ENCODE measurements at places on chromosomes 7 and 10. TPM values are rescaled to one million over a fixed set of nuclear protein-coding genes. Genes with fewer than 3 reads are reported as not detected.

AKR1C4 gene
- not detected for polyA plus RNA-seq

RARRES2 gene
- polyA plus RNA-seq: 5.7 TPM

ACTR3C gene
- polyA plus RNA-seq: 2.4 TPM

COL13A1 gene
- polyA plus RNA-seq: 95.2 TPM

KLF14 gene
- not detected for polyA plus RNA-seq

RSPH10B2 gene
- not detected for polyA plus RNA-seq

ZNF467 gene
- polyA plus RNA-seq: 27.7 TPM

- no peak overlapping the region for H3K27ac ChIP-seq
- peaks cover 57% of the 10 kb centered on the region for H3K36me3 ChIP-seq
- no peak overlapping the region for H3K4me3 ChIP-seq
- H3K27me3 ChIP-seq: no peaks in the 10 kb centered on the region
Measured at GRCh38 chr7:151351027-151351426, 9.4 kb downstream of the NUB1 start.

- H3K4me1 ChIP-seq: no peaks in the 10 kb centered on the region
- no peaks in the 10 kb centered on the region for H3K27me3 ChIP-seq
- no peak overlapping the region for H3K27ac ChIP-seq
- no peak for DNase-seq
- H3K36me3 ChIP-seq: peaks cover 39% of the 10 kb centered on the region
Measured at GRCh38 chr7:158917818-158918217, 61.5 kb downstream of the DYNC2I1 start.

DNA sequence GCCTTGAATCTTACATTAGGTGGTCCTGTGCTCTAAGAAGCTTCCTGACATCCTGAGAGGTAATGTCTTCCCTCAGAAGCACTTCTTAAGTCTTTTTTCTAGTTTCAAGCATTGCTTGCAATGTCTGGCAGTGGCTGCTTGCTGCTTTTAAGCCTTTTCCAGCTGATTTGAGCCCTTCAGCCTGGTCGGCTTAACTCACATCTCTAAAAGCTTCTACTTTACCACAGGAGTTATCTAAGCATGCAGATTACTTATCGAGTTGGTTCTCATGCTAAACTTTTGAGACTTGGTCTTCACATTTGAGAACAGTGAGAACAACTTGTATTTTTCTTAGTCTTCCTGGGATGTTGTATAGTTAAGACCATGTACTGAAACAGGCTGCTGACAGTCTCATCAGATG is 3.9 kb downstream of the LRMDA start:
- no peak overlapping the region for H3K4me3 ChIP-seq
- H3K27me3 ChIP-seq: peaks cover 26% of the 10 kb centered on the region
- peaks cover 30% of the 10 kb centered on the region for H3K4me1 ChIP-seq
- no peak for DNase-seq
- no peak overlapping the region for H3K27ac ChIP-seq

DNA sequence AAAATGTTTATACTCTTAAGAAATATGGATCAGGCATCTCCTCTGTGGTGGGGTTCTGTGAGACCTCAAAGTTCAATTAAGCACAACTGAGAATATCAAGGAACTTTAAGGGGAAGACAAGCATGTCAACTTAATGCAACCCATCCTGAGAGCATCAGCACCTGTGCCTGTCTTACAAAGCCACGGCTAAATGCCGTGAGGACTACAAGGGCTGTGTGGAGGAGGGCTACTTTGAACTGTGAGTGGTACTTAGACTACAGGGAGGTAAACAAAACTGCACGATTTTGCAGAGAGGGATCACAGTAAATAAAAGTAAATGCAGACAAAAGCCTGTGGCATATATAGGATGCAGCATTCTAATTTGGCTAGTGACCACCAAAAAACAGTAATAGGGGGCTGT is 139.1 kb downstream of the ATE1 start:
- no peak overlapping the region for H3K4me3 ChIP-seq
- H3K27ac ChIP-seq: no peak overlapping the region
- no peaks in the 10 kb centered on the region for H3K27me3 ChIP-seq
- DNase-seq: no peak
- no peaks in the 10 kb centered on the region for H3K4me1 ChIP-seq
- peaks cover 7% of the 10 kb centered on the region for H3K36me3 ChIP-seq

GRCh38 chr10:106278383-106278782 is 886.1 kb downstream of the SORCS1 start:
- H3K4me3 ChIP-seq: no peak overlapping the region
- DNase-seq: peak; percentile 10
- no peaks in the 10 kb centered on the region for H3K4me1 ChIP-seq
- no peaks in the 10 kb centered on the region for H3K36me3 ChIP-seq

- DNase-seq: peak; percentile 23
- no peak overlapping the region for H3K4me3 ChIP-seq
- H3K27ac ChIP-seq: no peak overlapping the region
- peaks cover 26% of the 10 kb centered on the region for H3K4me1 ChIP-seq
Measured at GRCh38 chr7:22565315-22565811, 65.4 kb upstream of the STEAP1B start.

DNA sequence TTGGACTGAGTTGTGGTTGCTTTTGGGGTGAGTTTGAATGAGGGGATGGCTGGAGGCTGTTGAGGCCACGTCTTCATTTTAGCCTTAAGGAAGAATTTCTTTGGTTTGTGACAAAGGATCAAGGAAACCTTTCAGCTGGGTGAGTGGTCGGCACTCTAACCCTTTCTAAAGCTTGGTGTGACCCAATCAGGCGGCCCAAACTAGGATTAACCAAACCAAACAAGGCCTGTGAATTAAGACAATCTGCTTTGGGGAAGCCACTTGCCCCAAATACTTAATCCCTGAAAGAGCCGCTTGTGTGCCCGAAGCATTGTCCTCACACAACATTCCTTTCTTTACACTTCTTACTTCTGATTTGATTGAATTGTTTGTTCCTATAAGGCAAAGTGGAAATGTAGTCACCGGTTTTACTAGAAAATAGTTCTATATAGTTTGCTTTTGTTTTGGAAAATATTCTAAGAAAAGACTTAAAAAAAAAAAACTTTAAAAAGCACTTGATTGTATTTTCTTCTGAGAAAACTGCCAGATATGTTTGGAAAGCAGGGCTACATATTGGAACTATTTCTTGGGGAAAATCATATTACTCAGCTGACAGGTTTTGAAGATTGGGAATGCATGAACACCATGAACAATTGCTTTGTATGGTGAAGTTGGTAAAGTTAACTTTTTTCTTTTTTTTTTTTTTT is 272.4 kb upstream of the BMPER start:
- no peaks in the 10 kb centered on the region for H3K4me1 ChIP-seq
- H3K36me3 ChIP-seq: no peaks in the 10 kb centered on the region
- DNase-seq: no peak
- no peak overlapping the region for H3K4me3 ChIP-seq
- no peaks in the 10 kb centered on the region for H3K27me3 ChIP-seq

- no peaks in the 10 kb centered on the region for H3K4me1 ChIP-seq
- peak; percentile 20 for DNase-seq
- H3K36me3 ChIP-seq: no peaks in the 10 kb centered on the region
- no peak overlapping the region for H3K4me3 ChIP-seq
Measured at GRCh38 chr7:16905300-16906044, 23.7 kb upstream of the AGR3 start.

GRCh38 chr7:835485-836401 is 3.5 kb downstream of the SUN1 start:
- DNase-seq: no peak
- H3K4me3 ChIP-seq: no peak overlapping the region
- H3K36me3 ChIP-seq: peaks cover 8% of the 10 kb centered on the region
- peak overlapping the region; percentile 24 for H3K27ac ChIP-seq
- H3K27me3 ChIP-seq: no peaks in the 10 kb centered on the region

DNA sequence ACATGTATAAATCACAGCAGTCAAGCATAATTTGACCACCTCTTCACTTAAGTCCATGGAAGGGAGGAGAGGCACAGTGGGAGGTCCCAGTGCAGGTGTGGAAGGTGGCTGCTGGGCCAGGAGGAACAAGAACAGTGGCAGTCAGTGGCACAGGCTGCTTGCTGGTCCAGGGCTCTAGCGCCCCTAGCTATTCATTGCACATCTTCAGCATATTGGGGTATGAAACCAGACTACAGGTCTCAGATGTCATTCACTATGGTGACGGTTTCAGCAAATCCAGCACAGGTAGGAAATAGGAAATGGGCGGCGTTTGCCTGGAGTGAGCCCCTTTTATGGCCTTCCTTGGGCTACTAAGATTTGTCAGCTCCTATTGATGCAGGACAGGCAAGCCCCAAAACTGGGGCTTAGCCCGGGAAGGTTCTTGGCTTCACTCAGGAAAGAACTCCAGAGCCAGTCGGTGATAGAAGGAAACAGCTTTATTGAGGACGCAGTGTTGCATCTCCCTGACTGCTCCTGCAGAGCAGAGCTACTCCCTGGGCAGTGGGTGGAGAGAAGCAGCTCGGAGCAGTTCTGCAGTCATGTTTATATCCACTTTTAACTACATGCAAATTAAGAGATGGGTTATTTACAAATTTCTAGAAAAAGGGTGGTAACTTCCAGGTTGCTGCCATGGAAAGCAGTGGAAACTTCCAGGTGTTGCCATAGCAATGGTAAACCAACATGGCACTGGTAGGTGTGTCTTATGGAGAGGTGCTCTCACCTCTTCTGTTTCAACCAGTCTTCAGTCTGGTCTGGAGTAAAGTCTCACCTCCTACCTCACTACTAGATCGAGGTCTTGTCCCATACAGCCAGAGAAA is 608.8 kb downstream of the PARD3 start:
- H3K4me3 ChIP-seq: no peak overlapping the region
- no peak overlapping the region for H3K27ac ChIP-seq
- H3K4me1 ChIP-seq: peaks cover 5% of the 10 kb centered on the region
- no peak for DNase-seq

- H3K36me3 ChIP-seq: no peaks in the 10 kb centered on the region
- no peak overlapping the region for H3K4me3 ChIP-seq
- DNase-seq: no peak
- peaks cover 6% of the 10 kb centered on the region for H3K4me1 ChIP-seq
Measured at GRCh38 chr10:91010952-91011351, 90.1 kb upstream of the ANKRD1 start.

GRCh38 chr7:1679326-1679965 is 9.4 kb downstream of the ELFN1 start:
- no peaks in the 10 kb centered on the region for H3K4me1 ChIP-seq
- no peaks in the 10 kb centered on the region for H3K36me3 ChIP-seq
- H3K27me3 ChIP-seq: no peaks in the 10 kb centered on the region
- H3K4me3 ChIP-seq: no peak overlapping the region
- no peak for DNase-seq

GRCh38 chr10:62724465-62724864 is 80.1 kb upstream of the ADO start:
- H3K4me3 ChIP-seq: no peak overlapping the region
- DNase-seq: no peak
- no peaks in the 10 kb centered on the region for H3K4me1 ChIP-seq
- no peaks in the 10 kb centered on the region for H3K36me3 ChIP-seq
- H3K27me3 ChIP-seq: no peaks in the 10 kb centered on the region

GRCh38 chr10:91653219-91653870 is 20.5 kb upstream of the PPP1R3C start:
- no peak overlapping the region for H3K4me3 ChIP-seq
- no peaks in the 10 kb centered on the region for H3K36me3 ChIP-seq
- no peaks in the 10 kb centered on the region for H3K4me1 ChIP-seq
- DNase-seq: peak; percentile 80

DNA sequence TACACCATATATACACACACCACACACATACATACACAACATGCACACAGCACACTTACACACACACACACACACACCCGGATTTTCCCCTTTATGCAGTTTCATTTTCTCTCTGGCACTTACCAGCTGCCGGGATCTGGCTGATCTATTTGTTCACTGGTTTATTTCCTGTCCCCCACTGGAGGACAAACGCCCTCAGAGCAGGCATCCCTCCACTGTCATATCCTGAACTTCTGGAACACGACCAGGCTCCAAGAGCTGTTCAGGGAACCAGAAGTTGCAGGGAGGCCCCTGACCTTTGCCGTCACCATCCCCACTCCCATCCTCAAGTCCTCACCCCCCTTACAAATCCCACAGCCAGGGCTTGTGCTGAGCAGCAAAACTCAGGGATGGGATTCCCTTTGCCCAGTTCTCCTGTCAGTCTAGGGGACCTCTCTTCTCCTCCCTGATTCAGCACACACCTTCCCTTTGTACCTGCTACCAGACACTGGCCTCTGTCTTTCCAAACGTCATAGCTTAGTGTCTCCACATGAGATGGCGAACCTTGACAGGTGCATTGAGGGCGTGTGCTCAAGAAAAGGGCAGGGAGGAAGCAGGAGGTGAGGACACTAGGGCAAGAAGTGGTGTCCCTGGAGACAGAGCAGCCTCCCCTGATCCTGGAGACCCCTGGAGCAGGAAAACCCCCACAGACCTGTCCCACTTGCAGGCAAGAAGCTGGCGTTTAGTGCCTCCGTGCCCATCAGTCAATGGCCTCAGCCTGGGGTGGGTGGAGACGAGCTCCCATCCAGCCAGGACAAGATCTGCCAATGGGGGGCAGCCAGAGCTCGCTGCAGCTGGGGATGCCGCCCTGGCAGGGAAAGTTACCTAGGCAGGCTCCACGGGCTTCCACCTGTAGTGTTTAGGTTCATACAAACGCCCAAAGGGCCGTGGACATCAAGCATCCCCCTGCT is 12.7 kb upstream of the DOCK1 start:
- H3K36me3 ChIP-seq: no peaks in the 10 kb centered on the region
- no peak overlapping the region for H3K27ac ChIP-seq
- no peaks in the 10 kb centered on the region for H3K27me3 ChIP-seq
- no peak overlapping the region for H3K4me3 ChIP-seq

DNA sequence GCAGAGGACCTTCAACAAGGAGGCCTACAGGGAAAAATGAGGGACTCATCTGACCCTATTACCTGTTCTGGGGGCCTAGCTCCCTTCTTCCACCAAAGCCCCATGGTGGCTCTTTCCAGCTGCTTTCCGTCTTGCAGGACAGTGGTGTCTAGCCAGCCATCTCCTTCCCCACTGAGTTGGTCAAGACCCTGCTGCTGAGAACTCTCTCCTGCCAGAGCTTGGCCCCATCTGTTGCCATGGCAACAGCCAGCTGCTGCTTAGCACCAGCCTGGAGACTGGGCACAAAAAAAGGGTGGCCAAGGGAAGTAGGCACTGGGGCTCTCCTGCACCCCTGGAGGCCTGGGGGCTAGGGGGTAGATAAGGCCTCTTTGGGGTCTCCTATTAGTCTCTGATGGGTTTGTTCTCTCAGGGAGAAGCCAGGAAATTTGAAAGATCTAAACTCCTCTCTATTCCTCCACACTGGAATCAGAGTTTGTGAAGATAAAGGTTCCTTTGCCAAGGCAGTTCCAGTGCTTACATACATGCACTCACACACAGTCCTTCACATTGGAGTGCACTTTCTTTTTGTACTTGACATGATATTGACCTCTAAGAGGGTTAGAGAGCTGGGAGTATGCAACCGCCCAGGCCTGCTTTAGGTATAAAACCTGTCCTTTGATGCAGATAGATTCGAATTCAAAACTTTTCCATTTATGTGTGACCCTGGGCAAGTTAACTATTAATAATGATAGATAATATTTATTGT is 15.8 kb downstream of the TSPAN33 start:
- no peak overlapping the region for H3K27ac ChIP-seq
- no peaks in the 10 kb centered on the region for H3K27me3 ChIP-seq
- no peaks in the 10 kb centered on the region for H3K4me1 ChIP-seq
- H3K4me3 ChIP-seq: no peak overlapping the region
- peak; percentile 60 for DNase-seq
- H3K36me3 ChIP-seq: no peaks in the 10 kb centered on the region

- H3K27ac ChIP-seq: no peak overlapping the region
- no peak overlapping the region for H3K4me3 ChIP-seq
- no peak for DNase-seq
- no peaks in the 10 kb centered on the region for H3K36me3 ChIP-seq
Measured at GRCh38 chr10:84965468-84965867, 637.1 kb downstream of the CCSER2 start.

GRCh38 chr10:112678987-112679386 is 232.0 kb downstream of the VTI1A start:
- H3K4me3 ChIP-seq: no peak overlapping the region
- no peak for DNase-seq
- no peaks in the 10 kb centered on the region for H3K27me3 ChIP-seq
- H3K27ac ChIP-seq: no peak overlapping the region
- no peaks in the 10 kb centered on the region for H3K36me3 ChIP-seq

Measured in cardiac muscle cell (in vitro differentiated cells and primary cell).